Body of pancreas (tissue), 4 donors: ENCODE measurements at places on chromosomes 1 and 21.
A peak's percentile ranks its signal among the peaks of the same experiment; 100 is the strongest.

DNA sequence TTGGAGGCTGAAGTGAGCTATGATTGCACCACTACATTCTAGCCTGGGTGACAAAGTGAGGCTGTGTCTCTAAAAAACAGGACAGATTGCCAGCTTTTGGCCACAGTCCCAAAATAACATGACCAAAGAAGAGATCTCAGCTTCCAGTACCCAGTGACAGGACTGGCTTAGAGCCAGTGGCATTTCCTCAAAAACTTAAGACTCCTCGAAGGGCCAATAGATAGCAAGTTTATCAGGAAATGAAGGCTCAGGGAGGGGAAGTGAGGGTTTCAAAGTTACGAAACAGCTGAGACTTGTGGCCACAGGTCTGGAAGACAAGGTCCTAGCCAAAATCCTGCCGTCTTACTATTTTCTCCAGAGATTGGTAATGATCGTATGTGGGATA lies 6.3 kb upstream of the TMEM39B start:
- DNase-seq: peak; percentile 88
- H3K27ac ChIP-seq: no peak overlapping the region
- peaks cover 17% of the 10 kb centered on the region for H3K4me1 ChIP-seq

GRCh38 chr1:191702124-191702523 lies 456.1 kb upstream of the RGS18 start:
- H3K36me3 ChIP-seq: no peaks in the 10 kb centered on the region
- DNase-seq: no peak
- no peaks in the 10 kb centered on the region for H3K27me3 ChIP-seq
- no peak overlapping the region for H3K4me3 ChIP-seq
- H3K4me1 ChIP-seq: no peaks in the 10 kb centered on the region

DNA sequence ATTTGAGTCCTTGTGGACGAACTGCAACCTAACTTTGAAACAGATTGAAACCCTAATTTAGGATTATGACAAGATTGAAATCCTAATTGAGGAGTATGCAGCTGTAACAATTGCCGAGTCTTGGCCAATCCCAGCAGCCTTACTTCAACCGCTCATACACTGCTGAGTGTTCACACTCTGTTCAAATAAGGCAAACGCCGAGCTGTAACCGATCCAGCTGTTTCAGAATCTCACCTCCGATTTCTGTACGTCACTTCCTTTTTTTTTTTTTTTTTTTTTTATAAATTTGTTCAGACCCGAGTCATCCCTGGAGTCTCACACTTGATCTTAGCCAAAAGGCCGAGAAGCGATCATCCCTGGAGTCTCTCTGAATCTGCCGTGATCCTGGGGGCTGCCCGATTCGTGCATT lies 22.3 kb upstream of the ATP5PO start:
- H3K27me3 ChIP-seq: no peaks in the 10 kb centered on the region
- DNase-seq: no peak
- no peaks in the 10 kb centered on the region for H3K4me1 ChIP-seq

GRCh38 chr21:14706712-14707510 lies 160.8 kb upstream of the SAMSN1 start:
- H3K27me3 ChIP-seq: no peaks in the 10 kb centered on the region
- H3K36me3 ChIP-seq: no peaks in the 10 kb centered on the region
- DNase-seq: no peak
- no peak overlapping the region for H3K4me3 ChIP-seq
- no peaks in the 10 kb centered on the region for H3K4me1 ChIP-seq

DNA sequence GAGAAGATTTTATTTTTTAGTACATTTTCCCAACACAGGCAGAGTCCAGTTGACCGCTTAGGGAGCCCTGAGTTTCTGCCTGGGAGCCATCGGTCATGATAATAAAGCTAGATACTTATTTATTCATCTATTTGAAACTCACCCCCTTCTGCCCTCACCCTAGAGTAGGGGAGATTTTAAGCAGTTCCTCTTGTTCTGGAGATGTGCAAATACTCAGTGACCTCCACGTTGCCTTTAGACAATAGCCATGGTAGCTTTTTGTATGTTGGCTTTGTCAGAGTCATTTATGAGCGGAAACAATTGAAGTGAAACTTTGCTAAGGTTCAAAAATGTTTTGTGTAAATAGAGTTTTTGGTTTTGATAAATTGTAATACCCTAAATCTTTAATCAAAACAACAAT lies 45.7 kb upstream of the PLPPR4 start:
- H3K36me3 ChIP-seq: no peaks in the 10 kb centered on the region
- DNase-seq: no peak
- H3K4me3 ChIP-seq: no peak overlapping the region
- no peaks in the 10 kb centered on the region for H3K4me1 ChIP-seq
- H3K27me3 ChIP-seq: no peaks in the 10 kb centered on the region

DNA sequence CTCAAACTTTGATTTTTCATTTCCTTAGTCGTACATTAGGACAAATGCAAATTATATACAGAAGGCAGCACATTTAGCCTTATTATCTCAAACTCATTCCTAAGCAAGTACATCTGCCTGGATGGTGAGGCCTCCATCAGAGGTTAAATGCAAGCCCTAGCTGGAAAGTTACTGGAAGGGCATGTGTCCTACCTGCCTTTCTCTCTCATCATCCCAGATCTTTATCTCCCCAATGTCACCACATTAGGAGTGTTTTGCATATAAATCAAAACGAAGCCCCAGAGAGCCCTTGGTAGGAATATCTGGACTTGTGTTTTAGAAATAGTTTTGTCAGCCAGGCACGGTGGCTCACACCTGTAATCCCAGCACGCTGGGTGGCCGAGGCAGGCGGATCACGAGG lies 35.0 kb downstream of the APP start:
- no peaks in the 10 kb centered on the region for H3K27me3 ChIP-seq
- peaks cover 28% of the 10 kb centered on the region for H3K4me1 ChIP-seq
- no peak overlapping the region for H3K4me3 ChIP-seq

DNA sequence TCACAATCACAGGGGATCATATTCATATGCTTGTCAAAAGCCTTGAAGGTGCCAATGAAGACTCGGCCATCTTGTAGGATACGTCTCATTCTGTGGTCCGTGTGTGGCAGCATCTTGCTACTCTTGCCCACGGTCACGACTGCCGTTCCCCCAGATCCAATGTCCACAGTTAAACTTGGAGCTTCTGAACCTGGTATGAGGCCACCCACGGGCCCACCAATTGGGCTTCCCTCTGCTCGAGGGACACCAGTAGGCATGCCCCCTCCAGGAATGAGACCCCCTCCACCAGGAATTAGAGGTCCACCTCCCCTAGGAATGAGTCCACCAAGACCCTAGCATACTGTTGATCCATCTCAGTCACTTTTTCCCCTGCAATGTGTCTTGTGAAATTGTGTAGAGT lies 39.6 kb downstream of the MORN1 start:
- no peaks in the 10 kb centered on the region for H3K27me3 ChIP-seq
- H3K36me3 ChIP-seq: no peaks in the 10 kb centered on the region
- H3K4me3 ChIP-seq: no peak overlapping the region
- DNase-seq: no peak
- no peak overlapping the region for H3K27ac ChIP-seq

- no peaks in the 10 kb centered on the region for H3K27me3 ChIP-seq
- no peak overlapping the region for H3K27ac ChIP-seq
- no peaks in the 10 kb centered on the region for H3K4me1 ChIP-seq
- no peak overlapping the region for H3K4me3 ChIP-seq
- no peak for DNase-seq
- H3K36me3 ChIP-seq: peaks cover 5% of the 10 kb centered on the region
These were observed 30.1 kb downstream of the SLC66A1 start for GRCh38 chr1:19342062-19342750.

DNA sequence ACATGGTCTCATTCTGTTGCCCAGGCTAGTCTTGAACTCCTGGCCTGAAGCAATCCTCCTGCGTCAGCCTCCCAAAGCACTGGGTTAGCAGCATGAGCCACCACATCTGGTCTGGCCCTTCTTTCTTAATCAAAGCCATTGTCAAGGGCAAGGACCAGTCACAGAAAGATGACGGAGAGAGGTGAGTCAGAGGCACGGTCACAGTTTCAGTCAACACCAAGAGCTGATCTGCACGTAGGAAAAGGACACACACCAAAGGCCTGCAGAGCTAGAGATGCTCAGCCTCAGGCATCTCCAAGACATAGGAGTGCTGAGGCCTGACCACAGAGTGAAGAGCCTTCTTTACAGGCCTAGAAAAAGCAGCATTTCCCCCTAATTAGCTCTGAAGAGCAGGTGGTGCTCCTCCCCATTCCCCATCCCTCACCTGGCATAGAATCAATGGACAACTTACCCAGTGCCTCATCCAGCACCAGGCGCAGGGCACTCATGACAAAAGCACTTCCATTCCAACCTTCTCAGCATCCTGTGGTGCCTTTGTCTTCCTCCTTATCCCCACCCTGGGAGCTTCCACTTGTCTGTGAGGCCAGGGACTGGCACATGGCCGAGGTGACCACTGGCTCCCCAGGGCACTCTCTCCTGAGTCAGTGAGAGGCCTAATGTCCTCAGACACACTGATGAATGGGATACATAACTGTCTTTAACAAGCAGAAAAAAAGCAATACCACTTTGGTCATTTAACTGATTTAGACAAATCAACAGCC lies 139.8 kb downstream of the AJAP1 start:
- H3K36me3 ChIP-seq: no peaks in the 10 kb centered on the region
- H3K27ac ChIP-seq: no peak overlapping the region
- no peak for DNase-seq
- H3K4me1 ChIP-seq: no peaks in the 10 kb centered on the region

DNA sequence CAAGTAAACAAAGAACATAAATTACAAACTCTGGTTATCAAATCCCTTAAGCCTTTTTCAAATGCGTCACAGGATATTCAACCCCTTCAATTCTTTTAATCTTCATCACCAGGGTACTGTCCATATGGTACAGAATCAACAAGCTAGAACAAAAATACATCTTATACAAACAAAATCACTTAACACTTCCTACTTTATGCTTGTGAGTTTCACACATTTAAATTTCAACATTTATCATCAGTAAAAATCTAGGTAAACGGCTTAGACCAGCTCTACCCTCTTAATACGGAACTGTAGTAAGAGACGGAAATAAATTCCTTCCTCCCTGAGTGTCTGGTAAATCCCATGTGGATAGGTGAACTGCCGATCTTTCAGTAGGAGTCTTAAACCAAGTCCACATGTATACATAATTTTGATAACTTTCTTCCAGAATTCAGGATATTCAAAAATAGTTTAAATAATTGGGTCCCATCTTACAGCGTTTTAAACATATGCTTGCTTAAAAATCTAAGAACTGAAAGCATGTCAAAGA lies 1.0 kb downstream of the CCDC181 start:
- no peaks in the 10 kb centered on the region for H3K36me3 ChIP-seq
- H3K4me1 ChIP-seq: peaks cover 9% of the 10 kb centered on the region
- no peak overlapping the region for H3K27ac ChIP-seq
- H3K4me3 ChIP-seq: no peak overlapping the region
- no peak for DNase-seq

DNA sequence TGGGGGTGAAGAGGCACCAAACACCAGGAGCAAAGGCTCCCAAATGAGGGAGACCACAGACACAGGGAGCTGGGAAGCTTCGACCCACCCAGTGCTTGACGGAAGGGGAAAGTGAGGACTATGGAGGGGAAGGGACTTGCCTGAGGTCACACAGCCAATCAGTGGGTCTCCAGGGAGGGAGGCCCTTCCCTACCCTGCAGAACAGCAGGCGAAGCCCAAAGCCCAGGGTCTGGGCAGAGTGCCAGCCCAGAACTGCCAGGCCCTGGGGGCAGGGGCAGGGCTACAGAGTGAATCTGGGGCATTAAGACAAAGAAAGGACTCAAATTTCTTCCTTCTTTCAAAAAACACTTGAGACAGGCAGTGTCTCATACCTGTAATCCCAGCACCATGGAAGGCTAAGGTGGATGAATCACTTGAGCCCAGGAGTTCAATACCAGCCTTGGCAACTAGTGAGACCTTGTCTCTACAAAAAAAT lies 45.5 kb upstream of the ECE1 start:
- DNase-seq: no peak
- H3K27me3 ChIP-seq: no peaks in the 10 kb centered on the region
- no peak overlapping the region for H3K4me3 ChIP-seq
- peaks cover 96% of the 10 kb centered on the region for H3K4me1 ChIP-seq
- H3K27ac ChIP-seq: peak overlapping the region; percentile 85

DNA sequence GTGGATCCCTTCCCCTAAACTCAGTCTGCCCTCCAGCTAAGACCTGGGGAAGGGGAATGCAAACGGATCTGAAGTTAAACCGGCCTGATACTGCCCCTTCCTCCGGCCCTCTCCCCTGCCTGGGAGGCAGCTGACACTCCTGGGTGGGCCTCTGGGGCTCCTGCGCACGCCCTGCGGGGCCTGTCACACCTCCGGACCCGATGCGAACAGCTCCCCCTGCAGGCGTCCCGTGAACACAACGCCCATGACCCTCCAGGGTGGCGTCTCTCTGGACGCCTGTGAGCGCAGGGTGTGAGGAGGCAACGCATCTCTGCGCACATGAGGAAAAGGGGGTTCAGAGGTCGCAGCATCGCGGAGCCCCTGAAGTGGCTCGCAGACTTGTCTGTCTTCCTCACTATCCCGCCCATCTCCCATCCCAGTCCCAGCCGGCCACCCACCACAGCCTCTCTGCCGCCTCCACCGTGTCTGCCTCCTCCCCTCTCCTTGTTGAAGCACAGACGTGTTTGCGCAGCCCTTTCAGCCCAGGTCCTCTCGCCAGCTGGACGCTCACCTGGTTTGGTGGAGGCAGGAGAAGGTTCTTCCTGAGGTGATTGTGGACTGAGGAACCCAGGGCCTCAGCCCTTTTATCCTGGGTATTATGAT lies 421 bp upstream of the LCE3A start:
- H3K4me1 ChIP-seq: no peaks in the 10 kb centered on the region
- no peaks in the 10 kb centered on the region for H3K27me3 ChIP-seq
- no peak overlapping the region for H3K4me3 ChIP-seq

GRCh38 chr1:183038333-183038866 lies 15.2 kb downstream of the LAMC1 start:
- DNase-seq: no peak
- peaks cover 6% of the 10 kb centered on the region for H3K4me1 ChIP-seq
- H3K36me3 ChIP-seq: no peaks in the 10 kb centered on the region
- H3K27ac ChIP-seq: no peak overlapping the region

DNA sequence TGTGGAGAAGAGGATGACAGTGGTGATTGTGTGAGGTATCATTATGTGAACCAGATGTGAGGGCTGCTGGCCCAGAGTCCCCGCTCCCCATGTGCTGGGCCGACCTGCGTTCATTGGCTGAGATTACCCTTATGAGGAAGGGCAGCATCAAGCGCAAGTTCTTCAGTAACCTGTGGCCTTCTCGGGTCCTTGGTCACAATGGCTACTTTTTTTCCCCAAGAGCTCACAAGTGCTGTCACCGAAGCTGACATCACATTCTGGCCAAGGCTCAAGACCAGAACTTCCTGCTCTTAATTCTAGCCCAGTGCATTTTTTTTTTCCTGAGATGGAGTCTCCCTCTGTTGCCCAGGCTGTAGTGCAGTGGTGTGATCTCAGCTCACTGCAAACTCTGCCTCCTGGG lies 262.9 kb downstream of the RHOU start:
- no peak overlapping the region for H3K4me3 ChIP-seq
- H3K4me1 ChIP-seq: no peaks in the 10 kb centered on the region
- H3K27ac ChIP-seq: no peak overlapping the region

DNA sequence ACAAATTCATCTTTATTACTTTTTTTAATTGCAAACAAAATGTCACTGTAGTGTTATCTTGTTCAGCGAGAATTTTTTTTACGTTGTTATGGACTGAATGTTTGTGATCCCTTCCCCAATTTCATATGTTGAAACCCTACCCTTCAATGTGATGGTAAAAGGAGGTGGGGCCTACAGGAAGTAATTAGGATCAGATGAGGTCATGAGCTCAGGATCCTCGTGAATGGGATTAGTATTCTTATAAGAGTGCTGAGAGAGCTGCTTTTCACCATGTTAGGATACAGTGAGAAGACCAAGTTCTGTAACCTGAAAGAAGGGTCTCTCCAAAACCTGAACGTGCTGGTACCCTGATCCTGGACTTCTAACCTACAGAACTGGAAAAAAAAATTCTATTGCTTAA lies 646.0 kb upstream of the TMPRSS15 start:
- H3K27me3 ChIP-seq: no peaks in the 10 kb centered on the region
- DNase-seq: no peak
- H3K4me3 ChIP-seq: no peak overlapping the region
